ENCODE measurements at places on chromosomes 11 and 22. TPM values are rescaled to one million over a fixed set of nuclear protein-coding genes. Genes with fewer than 3 reads are reported as not detected.

Gene DGCR6
- 2.0 TPM for total RNA-seq

DNA sequence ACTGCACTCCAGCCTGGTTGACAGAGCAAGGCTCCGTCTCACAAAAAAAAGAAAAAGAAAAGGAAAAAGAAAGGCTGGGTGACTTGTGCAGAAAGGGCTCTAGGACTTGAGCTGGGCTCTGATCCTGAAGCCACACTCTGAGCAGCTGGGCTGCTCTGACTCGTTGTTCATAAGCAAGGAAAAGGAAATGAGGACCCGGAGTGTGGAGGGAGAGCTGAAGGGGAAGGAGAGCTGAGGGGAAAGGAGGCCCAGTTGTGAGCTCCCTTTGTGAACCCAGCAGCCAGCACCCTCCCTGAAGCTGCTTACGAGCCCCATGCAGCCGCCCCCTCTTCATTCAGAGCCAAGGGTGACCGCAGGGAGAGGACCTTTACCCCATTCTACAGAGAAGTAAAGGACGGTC is 12.3 kb upstream of the SH3BP1 start:
- no peak for ATAC-seq

DNA sequence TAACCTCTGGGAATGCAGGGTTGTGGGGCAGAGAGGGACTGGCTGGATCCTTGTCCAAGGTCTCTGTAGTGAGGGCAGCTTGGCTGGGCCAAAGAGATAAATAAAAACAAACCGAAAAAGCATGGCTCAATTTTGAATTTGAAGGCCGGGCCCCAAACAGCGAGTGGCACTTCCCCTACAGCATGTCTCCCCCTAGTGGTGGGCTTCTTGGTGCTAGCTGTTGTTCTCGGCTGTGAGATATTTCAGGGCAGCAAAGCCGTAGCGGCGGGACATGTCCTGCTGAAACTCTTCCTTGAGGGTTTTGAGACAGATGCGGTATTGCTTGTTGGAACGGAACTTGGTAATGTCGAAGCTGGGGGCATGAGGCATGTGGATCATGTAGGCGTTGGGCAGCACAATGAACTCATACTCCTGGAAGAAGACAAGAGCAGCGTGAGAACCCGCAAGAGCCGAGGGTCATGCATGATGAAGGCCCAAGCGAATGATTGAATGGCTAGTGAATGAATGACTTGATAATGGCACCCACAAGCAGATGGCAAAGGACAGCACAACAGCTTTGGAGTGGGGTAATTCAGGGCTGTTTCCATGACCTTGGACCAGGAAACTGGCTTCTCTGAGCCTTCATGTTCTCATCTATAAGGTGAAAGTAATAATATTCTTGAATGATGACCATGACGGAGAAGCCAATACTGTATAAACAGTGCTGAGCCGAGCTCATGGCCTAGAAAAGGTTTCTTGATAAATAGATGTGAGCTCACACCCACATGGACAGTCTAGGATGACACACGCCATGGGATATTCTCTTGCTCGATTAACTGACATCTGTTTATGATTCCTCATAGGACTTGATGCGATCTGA is 216.3 kb upstream of the SYN3 start:
- ATAC-seq: no peak

Gene GAB4
- not detected for total RNA-seq

GRCh38 chr22:47060718-47061117 is 298.3 kb downstream of the TBC1D22A start:
- no peak for ATAC-seq
